ENCODE measurements at places on chromosomes 6 and 20.

GRCh38 chr6:38852215-38852614, 137.1 kb downstream of the DNAH8 start:
- DNase-seq = no peak

- DNase-seq = no peak
Measured at GRCh38 chr6:24614648-24615047, 31.3 kb downstream of the KIAA0319 start.

- DNase-seq = no peak
Measured at GRCh38 chr20:41051009-41051825, 22.6 kb downstream of the TOP1 start.

- DNase-seq = no peak
Measured at GRCh38 chr6:15596186-15596896, 66.5 kb downstream of the DTNBP1 start.

- no peak for DNase-seq
Measured at GRCh38 chr6:89242574-89243330, 25.6 kb upstream of the GABRR1 start.

Data from GM12864 (cell line).